ENCODE measurements at places on chromosomes 7 and 10. TPM values are rescaled to one million over a fixed set of nuclear protein-coding genes. Genes with fewer than 3 reads are reported as not detected.
A peak's percentile ranks its signal among the peaks of the same experiment; 100 is the strongest.

Gene CTAGE4
- polyA plus RNA-seq: not detected

- no peak for DNase-seq
Observed at GRCh38 chr10:127972751-127973357, 66.0 kb downstream of the PTPRE start.

Gene LBX1
- not detected for polyA plus RNA-seq

Gene RBP4
- 6.0 TPM for polyA plus RNA-seq

Gene HOXA11
- 0.61 TPM for polyA plus RNA-seq

Gene VGF
- polyA plus RNA-seq: 1.4 TPM

Gene ZNF248
- 6.9 TPM for polyA plus RNA-seq

DNA sequence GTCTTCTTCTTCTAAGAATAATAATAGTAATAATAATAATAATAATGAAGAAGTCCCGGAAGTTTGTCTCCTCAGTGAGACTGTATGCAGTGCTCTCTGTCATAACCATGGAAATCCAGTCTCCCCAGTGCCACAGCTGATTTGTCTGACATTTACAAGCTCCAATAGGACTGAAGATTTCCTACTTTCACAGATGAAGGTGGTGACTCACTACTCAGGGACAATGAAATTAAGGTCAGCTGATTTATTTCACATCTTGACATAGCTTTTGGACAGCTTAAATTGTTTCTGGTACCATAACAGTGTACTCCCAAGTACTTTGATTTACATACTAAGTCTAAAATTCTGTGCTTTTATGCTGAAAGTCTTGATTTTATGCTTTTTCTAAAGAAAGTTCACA is 6.9 kb downstream of the CELF2 start:
- no peak for DNase-seq

DNA sequence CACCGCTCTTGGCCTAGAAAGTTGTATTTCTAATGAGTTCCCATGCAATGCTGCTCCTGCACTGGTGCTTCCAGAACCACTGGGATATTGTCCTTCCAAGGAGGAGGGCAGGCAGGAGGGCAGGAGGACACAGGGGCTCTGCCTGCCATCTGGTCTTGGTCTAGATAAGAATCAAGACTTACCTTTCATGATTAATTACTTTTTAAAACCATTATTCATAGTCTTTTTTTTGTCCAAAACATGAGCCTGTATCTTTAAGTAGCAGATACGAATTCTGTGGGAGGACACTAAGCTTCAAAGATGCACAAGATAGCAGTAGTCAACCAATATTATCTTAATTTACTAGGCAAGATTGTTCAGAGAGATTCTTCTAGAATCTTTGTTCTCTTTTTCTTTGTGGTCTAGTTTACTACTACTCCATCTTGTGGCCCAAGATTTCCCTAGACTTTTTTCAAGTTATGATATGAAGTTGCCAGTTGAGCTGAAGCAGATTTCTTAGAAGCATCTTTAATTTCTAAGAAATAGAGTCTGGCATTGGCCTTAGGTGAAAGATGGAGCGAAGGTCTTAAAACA is 57.6 kb downstream of the RBM33 start:
- DNase-seq: no peak

Gene TRIM74
- 0.62 TPM for polyA plus RNA-seq

DNA sequence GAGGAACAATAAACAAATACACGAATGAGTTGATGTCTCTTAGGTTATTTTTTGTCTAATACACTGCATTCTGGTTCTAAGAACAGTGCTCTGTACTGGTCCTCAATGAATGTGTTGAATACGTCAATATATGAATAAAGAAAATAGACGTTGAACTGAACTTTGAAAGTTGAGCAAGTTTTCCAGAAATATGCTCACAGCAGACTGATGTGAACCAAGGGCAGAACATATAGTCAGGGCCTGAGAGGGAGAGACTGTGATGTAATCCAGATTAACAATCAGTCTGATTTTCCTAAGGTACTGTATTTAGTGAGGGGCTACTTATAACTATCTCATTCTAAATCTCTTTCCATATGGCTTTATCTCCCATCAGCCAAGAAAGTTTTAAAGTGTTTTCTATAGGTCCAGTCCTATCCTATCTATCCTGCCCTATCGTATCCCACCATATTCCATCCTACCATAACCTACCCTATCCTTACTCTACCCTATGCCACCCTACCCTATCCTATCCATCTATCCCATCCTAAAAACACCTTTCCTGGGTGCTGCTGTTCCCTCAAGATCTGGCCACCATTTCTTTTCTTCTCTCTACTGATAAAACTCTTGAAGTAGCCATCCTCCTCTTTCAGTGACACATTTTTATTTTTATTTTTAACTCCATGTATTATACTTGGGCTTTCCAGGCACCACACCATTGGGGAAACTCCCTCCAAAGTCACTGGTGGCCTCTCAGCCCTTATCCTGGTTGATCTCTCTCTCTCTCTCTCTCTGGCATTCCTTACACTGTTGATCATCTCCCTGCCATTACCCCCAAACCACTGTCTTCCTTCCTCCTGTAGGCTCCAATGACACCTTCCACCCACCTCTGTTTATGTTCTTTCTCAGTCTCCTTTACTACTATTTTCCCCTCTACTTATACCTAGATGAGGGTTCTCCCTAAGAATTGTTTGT is 212.3 kb upstream of the SLC26A5 start:
- DNase-seq: no peak

- DNase-seq: no peak
Observed at GRCh38 chr7:75637854-75638593, 100.7 kb downstream of the HIP1 start.

GRCh38 chr10:10830293-10830986 is 187.2 kb upstream of the CELF2 start:
- DNase-seq: no peak

DNA sequence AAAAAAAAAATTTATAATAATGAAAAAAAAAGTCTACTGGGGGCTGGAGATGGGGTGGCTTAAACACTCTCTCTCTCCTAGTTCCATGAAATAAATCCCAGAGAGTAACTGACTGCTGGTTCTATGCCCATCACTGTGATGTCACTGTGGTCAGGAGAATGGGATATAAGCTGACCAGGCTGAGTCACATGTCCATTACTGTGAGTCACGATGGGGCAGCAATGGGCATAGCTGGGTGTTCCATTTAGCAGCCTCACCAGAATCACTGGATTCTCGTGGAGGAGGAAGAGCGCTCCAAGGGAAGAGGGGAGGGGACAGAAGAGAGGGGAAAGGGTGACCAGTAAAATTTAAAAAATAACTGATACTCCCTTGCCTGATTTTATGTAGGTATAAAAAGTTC is 37.1 kb downstream of the MASTL start:
- peak; percentile 80 for DNase-seq

GRCh38 chr10:104617831-104618230 is 23.3 kb upstream of the SORCS3 start:
- DNase-seq: no peak

Gene CRPPA
- 0.59 TPM for polyA plus RNA-seq
